ENCODE measurements at places on chromosomes 16 and 17.

DNA sequence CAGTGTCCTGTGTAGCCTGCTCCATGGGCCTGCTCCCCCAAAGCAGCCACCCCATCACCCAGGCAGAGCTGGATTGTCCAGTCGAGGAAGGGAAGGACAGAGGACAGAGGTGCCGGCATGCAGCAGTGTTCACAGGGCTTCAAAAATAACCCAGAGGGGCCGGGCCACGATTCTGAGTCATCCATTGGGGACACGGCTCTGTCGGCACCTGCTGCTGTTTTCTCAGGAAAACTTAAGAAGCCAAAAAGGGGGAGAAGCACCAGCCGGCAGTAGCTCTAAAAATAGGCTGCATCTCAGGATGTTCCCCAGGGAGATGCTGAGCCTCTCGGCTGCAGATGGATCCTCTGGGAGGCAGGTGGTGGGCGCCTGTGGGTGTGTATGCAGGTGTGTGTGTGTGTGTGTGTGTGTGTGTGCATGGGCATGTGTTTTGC lies 1.6 kb downstream of the CA7 start:
- DNase-seq = no peak

GRCh38 chr16:19718624-19718965 lies 524 bp downstream of the IQCK start:
- no peak for DNase-seq

DNA sequence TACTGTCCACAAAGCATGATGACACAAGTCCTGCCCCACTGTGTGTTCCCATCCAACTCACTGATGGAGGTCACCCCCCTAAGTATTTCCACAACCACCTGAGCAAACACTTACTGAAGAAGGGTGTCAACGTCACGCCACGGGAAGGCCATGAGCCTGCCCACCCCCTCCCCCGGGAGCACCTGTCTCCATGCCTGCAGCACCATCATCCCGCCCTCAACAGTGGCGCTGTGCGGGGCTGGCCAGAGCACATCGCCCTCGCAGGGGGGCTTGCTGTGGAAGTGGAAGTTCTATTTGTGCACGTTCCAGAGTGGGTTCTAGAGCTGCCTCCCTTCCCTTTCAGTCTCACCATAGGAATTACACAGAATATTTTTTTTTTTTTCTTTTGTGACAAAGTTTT lies 4.3 kb upstream of the MBTPS1 start:
- DNase-seq = no peak

- DNase-seq = no peak
Observed at GRCh38 chr16:22670044-22670536, 143.9 kb upstream of the HS3ST2 start.

DNA sequence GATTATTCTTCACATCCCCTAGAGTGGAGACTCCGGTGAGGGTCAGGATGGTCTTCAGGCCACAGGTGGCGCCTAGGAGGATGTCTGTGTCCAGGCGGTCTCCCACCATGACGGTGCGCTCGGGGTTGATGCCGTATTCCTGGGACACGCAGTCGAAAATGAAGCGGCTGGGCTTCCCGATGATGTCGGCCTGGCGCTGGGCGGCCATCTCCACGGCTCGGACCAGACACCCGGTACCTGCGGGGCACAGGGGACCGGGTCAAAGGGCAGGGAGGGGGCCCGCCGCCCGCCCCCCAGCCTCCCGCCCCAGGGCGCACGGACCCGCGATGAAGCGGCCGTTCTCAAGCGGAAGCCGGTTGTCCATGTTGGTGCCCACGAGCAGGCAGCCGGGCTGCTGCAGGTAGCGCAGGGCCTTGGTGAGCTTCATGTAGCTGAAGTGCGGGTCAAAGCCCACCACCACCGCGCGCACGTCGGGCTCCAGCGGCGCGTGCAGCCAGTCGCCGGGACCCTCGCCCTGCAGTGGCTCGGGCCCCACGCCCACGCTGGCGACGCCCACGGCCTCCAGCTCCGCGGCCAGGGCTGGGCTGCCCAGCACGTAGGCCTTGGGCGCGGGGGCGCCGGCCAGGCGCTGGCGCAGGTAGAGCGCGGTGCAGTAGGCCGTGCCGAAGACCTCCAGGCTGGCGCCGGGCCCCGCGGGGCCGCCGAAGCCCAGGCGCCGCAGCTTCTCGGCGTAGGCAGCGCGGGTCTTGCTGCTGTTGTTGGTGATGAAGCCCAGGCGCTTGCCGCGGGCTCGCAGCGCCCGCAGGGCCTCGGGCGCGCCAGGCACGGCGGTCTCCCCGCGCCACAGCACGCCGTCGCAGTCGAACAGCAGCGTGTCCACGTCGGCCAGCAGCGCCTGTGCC lies 572 bp downstream of the PGP start:
- no peak for DNase-seq

DNA sequence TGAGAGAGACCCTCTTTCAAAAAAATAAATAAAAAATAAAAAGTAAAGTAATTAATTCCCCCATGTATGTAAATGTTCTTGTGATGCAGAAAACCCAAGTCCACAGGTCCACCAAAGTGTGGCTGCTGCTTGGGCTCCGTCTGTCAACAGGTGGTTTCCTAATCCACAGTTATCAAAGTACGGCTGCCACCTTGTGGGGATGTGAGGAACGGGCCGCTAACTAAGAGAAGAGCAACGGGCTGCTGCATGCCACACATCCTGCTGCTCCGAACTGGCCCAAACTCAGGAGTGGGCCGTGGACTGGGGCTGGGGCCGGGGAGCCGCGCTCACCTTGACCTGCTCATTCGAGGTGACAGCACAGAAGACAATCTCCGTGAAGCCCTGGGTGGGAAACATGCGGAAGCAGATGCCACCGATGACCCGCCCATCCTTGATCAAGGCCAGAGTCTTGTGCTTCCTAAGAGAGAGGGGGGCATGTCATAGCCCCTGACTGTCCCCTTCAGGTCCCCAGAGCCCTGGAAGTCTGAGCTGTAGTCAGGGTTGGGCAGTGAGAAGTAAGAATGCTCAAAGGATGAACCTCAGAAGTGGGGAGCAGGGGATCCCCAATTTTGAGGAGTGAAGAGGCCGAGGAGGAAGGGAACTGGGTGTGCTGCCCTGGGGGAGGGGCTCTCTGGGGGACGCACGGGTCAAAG lies 4.3 kb downstream of the KAT2A start:
- DNase-seq = peak; percentile 79

GRCh38 chr17:68572138-68572842 lies 28.9 kb downstream of the FAM20A start:
- DNase-seq = peak; percentile 19

GRCh38 chr16:70777973-70778406 lies 23.0 kb downstream of the VAC14 start:
- no peak for DNase-seq

GRCh38 chr17:41058741-41059140 lies 1.2 kb downstream of the KRTAP2-3 start:
- no peak for DNase-seq

DNA sequence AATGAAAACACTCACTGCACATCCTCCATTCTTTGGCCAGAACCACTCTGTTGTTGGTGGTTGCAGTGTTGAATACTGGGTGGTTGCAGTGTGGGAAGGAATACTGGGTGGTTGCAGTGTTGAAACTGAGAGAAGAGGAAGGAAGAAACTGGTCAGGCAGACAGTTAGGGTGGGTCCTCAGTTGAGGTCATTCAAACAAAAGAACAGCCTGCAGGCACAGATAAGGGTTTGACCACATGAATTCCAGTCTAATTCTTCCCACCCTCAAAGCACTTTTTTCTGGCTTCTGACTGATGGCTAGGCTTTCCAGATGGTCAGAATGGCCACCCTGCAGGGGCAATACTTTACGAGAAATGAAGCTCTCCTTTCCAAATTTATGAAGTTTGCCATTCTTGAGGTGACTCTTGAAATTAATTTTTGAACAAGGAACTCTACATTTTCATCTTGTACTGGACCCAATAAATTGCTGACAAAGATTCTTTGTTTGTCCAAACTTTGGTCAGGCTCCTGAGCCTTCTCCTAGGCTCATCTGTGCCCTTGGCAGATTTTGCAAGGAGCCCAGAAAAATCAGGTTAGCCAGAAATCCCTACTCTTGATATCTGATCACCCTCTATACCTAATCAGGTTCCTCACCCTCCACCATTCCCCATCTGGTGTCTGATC lies 596.6 kb upstream of the CDH5 start:
- no peak for DNase-seq

- DNase-seq = no peak
Observed at GRCh38 chr17:35988164-35988563, 1.6 kb upstream of the CCL14 start.

- DNase-seq = no peak
Observed at GRCh38 chr17:66040402-66040801, 151.5 kb downstream of the CEP112 start.

- no peak for DNase-seq
Observed at GRCh38 chr17:71467719-71468118, 653.1 kb upstream of the SOX9 start.

- no peak for DNase-seq
Observed at GRCh38 chr17:28216528-28216927, 102.5 kb upstream of the TMEM97 start.

DNA sequence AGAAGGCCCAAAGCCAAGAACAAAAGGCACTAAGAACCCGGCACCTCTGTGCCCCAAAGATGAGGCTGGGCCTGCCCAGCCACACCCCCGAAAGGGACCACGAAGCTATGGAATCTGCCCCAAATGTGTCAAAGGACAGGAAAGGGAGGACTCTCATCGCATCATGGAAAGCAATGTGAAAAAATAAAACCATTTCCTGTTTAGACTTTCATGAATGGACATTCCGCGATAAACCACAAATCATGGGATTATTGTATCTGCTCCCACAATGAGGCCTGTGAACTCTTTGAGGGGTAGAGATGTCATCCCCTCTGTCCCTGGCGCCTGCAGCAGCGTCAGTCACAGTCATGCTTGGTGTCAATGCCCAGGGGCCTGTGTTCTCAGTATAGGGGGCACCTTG lies 135.0 kb downstream of the COPRS start:
- no peak for DNase-seq

- DNase-seq = no peak
Observed at GRCh38 chr17:21295036-21295952, 10.8 kb downstream of the MAP2K3 start.

DNA sequence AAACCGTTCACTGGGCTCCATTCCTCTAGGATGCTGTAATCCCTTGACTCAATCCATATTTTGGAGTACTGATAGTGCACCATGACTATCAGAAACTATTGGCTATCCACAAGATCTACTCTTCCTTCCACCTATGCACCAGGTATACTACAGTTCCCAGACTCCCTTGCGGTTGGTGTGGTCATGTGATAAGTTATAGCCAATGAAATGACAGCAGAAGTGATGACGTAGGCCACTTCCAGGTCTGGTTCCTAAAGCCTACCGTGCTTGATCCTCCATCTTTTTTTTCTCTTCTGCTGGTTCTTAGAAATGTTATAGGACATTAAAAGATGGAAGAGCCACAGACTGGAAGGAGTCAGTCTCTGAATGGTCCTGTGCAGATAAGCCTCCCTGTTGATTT lies 278.8 kb upstream of the C16orf82 start:
- no peak for DNase-seq

- DNase-seq = no peak
Observed at GRCh38 chr17:65093930-65094329, 37.4 kb upstream of the GNA13 start.

DNA sequence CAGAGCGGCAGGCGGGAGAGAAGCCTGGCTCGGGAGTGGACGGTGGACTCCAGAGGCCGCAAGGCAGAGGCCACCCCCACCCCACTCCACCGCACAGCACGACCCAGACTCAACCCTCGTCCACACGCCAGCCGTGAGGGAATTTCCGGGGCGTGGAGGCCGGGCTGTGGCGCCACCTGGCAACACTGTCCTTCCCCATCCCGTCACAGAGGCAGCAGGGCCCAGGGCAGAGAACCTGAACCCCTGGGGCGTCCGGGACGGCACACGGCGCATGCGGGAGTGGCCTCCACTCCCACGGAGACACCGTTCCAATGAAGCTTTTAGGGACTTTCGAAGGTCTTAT lies 23.5 kb downstream of the GNPTG start:
- DNase-seq = no peak

DNA sequence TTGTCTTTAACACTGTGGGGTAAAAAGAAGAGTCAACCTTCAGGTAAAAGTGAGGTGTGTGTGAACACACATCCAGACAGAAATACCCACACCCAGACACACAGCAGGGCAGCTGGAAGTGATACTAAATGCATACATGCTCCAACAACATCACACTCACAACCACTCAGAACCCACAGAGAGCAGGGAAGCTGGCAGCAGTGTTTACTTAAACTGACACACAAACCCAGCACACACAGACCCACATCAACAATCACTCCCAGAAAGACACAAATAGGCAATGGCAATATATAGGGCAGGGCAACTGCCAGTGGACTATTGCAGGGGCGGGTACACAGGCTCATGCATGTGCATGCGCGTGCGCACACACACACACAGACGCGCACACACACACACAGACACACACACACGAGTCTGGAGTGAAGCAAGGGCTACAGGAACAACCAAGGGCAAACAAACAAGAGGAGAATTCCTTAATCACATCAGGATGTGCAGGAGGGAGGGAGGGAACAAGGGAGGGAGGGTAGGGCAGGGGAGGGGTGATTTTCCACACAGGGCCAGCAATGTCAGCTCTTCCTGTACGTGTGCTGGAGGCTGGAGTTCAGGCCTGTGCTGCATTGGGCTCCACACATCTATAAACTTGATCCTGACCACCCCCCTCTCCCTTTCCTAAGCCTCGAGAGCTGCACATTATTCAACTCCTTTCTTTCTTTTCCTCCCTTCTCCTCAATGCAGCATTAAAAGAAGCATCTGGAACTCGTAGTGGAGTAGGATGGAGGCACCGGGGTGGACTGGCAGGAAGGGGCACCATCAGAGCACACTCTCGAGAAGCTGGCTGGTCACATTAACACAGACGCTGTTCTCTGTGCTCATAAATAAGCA lies 30.1 kb downstream of the HIC1 start:
- no peak for DNase-seq

GRCh38 chr17:33647956-33648355 lies 354.9 kb upstream of the ASIC2 start:
- DNase-seq = peak; percentile 10

- no peak for DNase-seq
Observed at GRCh38 chr16:54397190-54397835, 110.7 kb upstream of the IRX3 start.

GRCh38 chr16:57377080-57377841 lies 5.0 kb downstream of the CX3CL1 start:
- no peak for DNase-seq

DNA sequence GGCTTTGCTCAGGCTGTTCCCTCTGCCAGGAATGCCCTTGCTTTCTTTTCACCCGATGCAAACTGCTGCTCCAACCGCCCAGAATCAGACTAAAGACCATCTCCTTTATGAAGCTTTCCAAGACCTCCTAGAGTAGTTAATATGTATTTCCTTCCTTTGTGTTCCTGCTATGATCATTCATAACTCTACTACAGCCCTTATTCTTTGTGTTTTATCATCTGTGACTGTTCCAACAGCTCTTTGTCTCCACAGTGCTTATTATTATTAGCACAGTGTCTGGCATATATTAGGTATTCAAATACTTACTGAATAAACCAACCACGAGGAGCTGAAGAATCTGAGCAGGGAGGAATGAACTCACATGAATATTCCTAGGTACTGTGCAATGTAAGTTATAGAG lies 7.6 kb downstream of the PSME3IP1 start:
- no peak for DNase-seq

DNA sequence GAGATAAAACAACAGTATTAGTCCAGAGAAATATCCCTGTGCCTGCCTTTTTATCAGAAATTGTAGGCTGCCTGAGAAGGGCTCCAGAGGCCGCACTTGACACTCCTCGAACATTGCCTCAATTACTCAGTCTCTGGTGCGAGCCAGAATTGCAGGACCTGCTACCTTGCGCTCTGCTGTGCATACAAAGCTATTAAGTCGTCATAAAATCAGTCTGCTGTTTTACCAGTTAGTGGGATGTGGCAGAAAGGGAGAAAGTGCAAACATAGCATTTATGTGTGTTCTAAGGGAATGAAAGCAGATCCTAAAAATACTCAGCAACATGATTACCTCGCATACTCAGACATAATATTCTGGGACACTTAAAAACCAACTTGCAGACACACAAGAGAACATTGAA lies 70.6 kb downstream of the TMC6 start:
- no peak for DNase-seq

Data from hematopoietic multipotent progenitor cell (in vitro differentiated cells).